ENCODE measurements at places on chromosomes 7 and 10. TPM values are rescaled to one million over a fixed set of nuclear protein-coding genes. Genes with fewer than 3 reads are reported as not detected.
A peak's percentile ranks its signal among the peaks of the same experiment; 100 is the strongest.

Gene EIF5AL1
- not detected for total RNA-seq

Gene SFMBT2
- total RNA-seq: 1.6 TPM

GRCh38 chr10:3719024-3719843 is 65.8 kb downstream of the KLF6 start:
- no peaks in the 10 kb centered on the region for H3K27me3 ChIP-seq
- peaks cover 19% of the 10 kb centered on the region for H3K4me1 ChIP-seq
- peak; percentile 88 for DNase-seq
- H3K27ac ChIP-seq: peak overlapping the region; percentile 82

GRCh38 chr10:106816318-106817085 is 348.0 kb downstream of the SORCS1 start:
- DNase-seq: no peak
- no peaks in the 10 kb centered on the region for H3K36me3 ChIP-seq
- no peaks in the 10 kb centered on the region for H3K27me3 ChIP-seq
- H3K4me1 ChIP-seq: no peaks in the 10 kb centered on the region
- H3K4me3 ChIP-seq: no peak overlapping the region

Gene GPNMB
- total RNA-seq: 18.9 TPM

GRCh38 chr10:80924063-80924952 is 386.6 kb downstream of the SH2D4B start:
- DNase-seq: peak; percentile 64
- H3K4me1 ChIP-seq: no peaks in the 10 kb centered on the region
- no peak overlapping the region for H3K27ac ChIP-seq
- H3K27me3 ChIP-seq: no peaks in the 10 kb centered on the region
- H3K4me3 ChIP-seq: no peak overlapping the region

Gene TBATA
- total RNA-seq: not detected

Gene PNLIPRP3
- not detected for total RNA-seq

Gene MRLN
- not detected for total RNA-seq

- no peaks in the 10 kb centered on the region for H3K36me3 ChIP-seq
- H3K27me3 ChIP-seq: no peaks in the 10 kb centered on the region
- H3K4me3 ChIP-seq: no peak overlapping the region
- H3K4me1 ChIP-seq: no peaks in the 10 kb centered on the region
Observed at GRCh38 chr7:44441079-44441478, 49.4 kb downstream of the NUDCD3 start.

Gene PRPS1L1
- total RNA-seq: not detected

DNA sequence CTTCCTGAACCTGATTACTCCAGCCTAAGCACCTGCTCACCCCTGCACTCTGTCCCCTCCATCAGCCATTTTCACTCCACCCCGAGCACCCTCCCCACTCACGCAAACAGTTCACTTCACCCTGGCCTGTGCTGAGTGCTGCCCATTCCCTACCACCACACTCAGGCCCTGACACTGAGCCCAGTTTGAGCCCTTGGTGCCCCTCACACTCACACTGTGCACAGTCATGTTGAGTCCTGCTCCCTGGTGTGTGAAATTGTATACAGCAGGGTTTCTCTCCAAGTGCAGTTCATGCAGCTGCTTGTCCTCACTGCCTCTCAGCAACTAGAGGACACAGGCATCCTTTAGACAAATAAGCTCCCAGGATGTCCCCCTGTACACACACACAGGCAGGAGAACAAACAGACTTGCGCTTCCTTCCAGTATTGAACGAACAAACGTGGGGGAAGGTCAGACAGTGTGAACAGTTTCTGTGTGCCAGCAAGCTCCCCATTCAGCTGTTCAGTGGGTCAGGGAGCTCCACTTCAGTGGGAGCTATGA is 6.8 kb downstream of the MYO1G start:
- no peak for DNase-seq
- H3K4me1 ChIP-seq: peaks cover 5% of the 10 kb centered on the region
- H3K4me3 ChIP-seq: no peak overlapping the region
- H3K27ac ChIP-seq: no peak overlapping the region
- H3K36me3 ChIP-seq: no peaks in the 10 kb centered on the region
- no peaks in the 10 kb centered on the region for H3K27me3 ChIP-seq

DNA sequence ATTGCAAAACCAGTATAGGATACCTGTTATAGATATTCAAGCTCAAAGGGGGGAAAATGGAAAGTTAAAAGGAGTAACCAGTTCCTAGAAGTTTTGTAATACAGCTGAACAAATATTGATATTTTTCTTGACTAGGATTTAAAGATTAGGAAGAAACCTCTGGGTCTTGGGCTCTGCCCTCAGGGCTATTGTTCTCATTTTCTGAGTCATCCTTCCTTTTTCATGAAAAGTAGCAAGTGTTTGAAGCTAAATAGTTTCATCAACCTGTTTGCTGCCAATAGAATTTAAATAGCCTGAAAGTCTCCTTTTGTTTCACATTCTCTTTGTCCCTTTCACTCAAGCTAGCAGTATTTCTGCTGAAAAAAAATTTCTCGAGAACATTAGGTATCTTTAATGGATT is 1061.1 kb upstream of the GHITM start:
- no peak overlapping the region for H3K4me3 ChIP-seq
- no peaks in the 10 kb centered on the region for H3K4me1 ChIP-seq
- no peak overlapping the region for H3K27ac ChIP-seq
- H3K36me3 ChIP-seq: no peaks in the 10 kb centered on the region
- H3K27me3 ChIP-seq: no peaks in the 10 kb centered on the region

- no peak overlapping the region for H3K27ac ChIP-seq
- H3K27me3 ChIP-seq: no peaks in the 10 kb centered on the region
- H3K4me1 ChIP-seq: peaks cover 5% of the 10 kb centered on the region
- H3K36me3 ChIP-seq: no peaks in the 10 kb centered on the region
Observed at GRCh38 chr7:147400925-147401324, 1189.6 kb upstream of the C7orf33 start.

- H3K27ac ChIP-seq: no peak overlapping the region
- peaks cover 8% of the 10 kb centered on the region for H3K4me1 ChIP-seq
- H3K27me3 ChIP-seq: no peaks in the 10 kb centered on the region
- H3K4me3 ChIP-seq: no peak overlapping the region
- H3K36me3 ChIP-seq: no peaks in the 10 kb centered on the region
- DNase-seq: no peak
Observed at GRCh38 chr10:104123397-104123796, 1.4 kb downstream of the SFR1 start.

- peak overlapping the region; percentile 77 for H3K27ac ChIP-seq
- peak overlapping the region; percentile 5 for H3K4me3 ChIP-seq
- no peaks in the 10 kb centered on the region for H3K27me3 ChIP-seq
- peaks cover 29% of the 10 kb centered on the region for H3K4me1 ChIP-seq
- H3K36me3 ChIP-seq: no peaks in the 10 kb centered on the region
Observed at GRCh38 chr10:61896854-61897661, 4.4 kb upstream of the ARID5B start.

DNA sequence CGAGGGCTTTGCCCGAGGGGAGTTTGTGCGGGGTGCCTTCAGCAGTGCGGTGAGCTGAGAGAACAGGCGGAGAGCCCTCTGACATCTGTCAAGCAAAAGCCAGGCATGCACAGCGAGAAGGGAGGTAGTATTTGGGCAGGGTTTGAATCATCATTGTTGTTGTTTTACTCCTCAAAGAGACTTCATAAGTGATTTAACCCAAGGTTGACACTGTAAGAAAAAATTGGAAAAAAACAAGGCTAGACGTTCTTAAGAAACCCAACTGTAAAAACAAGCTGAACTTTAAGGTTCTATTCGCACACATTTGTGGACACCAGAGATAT is 1.3 kb downstream of the ADAM22 start:
- H3K27ac ChIP-seq: no peak overlapping the region
- no peak for DNase-seq
- no peaks in the 10 kb centered on the region for H3K36me3 ChIP-seq
- no peak overlapping the region for H3K4me3 ChIP-seq
- no peaks in the 10 kb centered on the region for H3K27me3 ChIP-seq
- peaks cover 11% of the 10 kb centered on the region for H3K4me1 ChIP-seq

DNA sequence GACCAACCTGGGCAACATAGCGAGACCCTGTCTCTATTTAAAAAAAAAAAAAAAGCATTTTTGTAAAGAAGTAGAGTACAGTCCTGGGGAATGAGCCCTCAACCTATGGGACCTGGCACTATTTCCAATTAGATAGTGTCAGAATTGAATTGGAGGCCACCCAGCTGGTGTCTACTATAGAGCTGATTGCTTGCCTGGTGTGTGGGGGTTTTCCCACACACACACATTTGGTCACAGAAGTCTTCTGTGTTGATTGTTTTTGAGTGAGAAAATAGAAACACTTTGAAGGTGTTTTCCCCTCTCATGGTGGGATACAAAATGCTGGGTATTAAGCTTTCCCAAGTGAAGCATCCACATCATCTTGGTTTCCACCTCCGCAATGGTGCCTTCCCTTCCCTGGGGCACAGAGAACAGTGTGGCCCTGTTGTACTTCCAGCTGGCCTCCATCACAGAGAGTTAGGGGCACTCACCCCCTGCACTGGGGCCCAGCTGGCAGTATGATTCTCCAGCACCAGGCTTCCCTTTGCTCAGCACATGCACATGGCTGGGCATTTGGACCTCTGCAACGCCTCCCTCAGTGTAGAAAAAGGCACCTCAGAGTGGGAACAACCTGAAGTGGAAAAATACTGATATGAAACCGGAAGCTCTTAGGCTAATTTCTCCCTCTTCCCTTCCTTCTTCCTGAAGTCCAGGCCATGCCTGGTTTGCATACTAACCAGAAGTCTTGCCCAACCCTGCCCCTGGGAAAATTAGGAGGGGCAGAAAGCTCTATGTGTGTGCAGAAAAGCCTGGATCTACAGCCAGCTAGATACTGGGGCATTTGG is 10.7 kb upstream of the NFKB2 start:
- no peak overlapping the region for H3K27ac ChIP-seq
- peaks cover 12% of the 10 kb centered on the region for H3K36me3 ChIP-seq
- H3K27me3 ChIP-seq: no peaks in the 10 kb centered on the region

Gene WNT8B
- total RNA-seq: not detected

Gene GNGT1
- total RNA-seq: not detected

Gene FGFR2
- total RNA-seq: 78.1 TPM

DNA sequence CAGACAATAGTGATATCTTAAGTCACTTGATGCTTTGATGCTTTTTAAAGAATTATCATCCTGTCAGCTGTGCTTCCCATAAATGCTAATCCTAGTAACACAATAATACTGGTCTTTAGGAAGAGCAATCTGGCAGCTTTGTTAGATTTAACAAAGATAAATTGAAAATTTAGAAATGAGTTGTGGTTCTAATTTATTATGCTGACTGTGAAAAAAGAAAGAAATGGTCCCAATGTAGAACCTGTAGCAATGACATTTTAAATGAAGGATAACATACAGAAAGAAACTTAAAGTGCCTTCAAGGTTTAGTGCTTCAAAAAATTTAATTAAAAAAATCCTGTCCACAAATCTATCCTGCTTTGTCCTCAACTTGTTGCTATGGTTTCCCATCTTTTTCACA is 81.6 kb upstream of the HGF start:
- H3K27me3 ChIP-seq: no peaks in the 10 kb centered on the region
- H3K4me1 ChIP-seq: no peaks in the 10 kb centered on the region
- no peak overlapping the region for H3K27ac ChIP-seq

- no peak overlapping the region for H3K4me3 ChIP-seq
- no peak for DNase-seq
- no peak overlapping the region for H3K27ac ChIP-seq
- H3K4me1 ChIP-seq: no peaks in the 10 kb centered on the region
- H3K36me3 ChIP-seq: no peaks in the 10 kb centered on the region
Observed at GRCh38 chr10:122740640-122741039, 41.0 kb upstream of the C10orf120 start.

Gene TUBAL3
- not detected for total RNA-seq

GRCh38 chr10:13956826-13957225 is 370.1 kb downstream of the PRPF18 start:
- no peak overlapping the region for H3K27ac ChIP-seq
- DNase-seq: peak; percentile 50
- no peaks in the 10 kb centered on the region for H3K27me3 ChIP-seq
- no peaks in the 10 kb centered on the region for H3K36me3 ChIP-seq
- H3K4me1 ChIP-seq: no peaks in the 10 kb centered on the region
- H3K4me3 ChIP-seq: no peak overlapping the region

Gene OR2A12
- not detected for total RNA-seq

- H3K27me3 ChIP-seq: no peaks in the 10 kb centered on the region
- H3K27ac ChIP-seq: no peak overlapping the region
- no peak for DNase-seq
- H3K36me3 ChIP-seq: no peaks in the 10 kb centered on the region
- H3K4me1 ChIP-seq: no peaks in the 10 kb centered on the region
Observed at GRCh38 chr7:110898516-110898915, 192.4 kb upstream of the LRRN3 start.

Gene VWC2
- not detected for total RNA-seq

Gene CTAGE8
- total RNA-seq: 3.4 TPM

- no peaks in the 10 kb centered on the region for H3K4me1 ChIP-seq
- H3K36me3 ChIP-seq: no peaks in the 10 kb centered on the region
- H3K4me3 ChIP-seq: no peak overlapping the region
- H3K27me3 ChIP-seq: no peaks in the 10 kb centered on the region
Observed at GRCh38 chr10:90917968-90918318, 2.9 kb downstream of the ANKRD1 start.

DNA sequence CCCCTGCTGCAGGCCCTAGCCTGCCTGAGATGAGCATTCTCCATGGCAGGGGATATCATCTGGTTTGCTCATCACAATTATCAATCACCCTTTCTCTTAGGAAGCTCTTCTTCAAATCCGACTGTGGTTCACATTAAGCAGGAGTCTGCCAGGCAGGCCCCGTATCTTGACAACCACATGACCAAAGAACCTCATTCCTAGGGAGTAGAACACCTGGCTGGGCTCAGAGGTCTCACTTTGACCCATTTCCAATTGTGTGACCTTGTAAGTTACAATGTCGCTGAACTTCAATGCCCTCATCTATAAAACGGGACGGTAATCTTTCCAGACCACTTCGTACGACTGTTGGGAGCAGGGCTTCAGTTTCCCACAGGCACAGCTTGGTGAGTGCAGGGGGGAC is 156.4 kb upstream of the PCBD1 start:
- no peaks in the 10 kb centered on the region for H3K36me3 ChIP-seq
- H3K27me3 ChIP-seq: no peaks in the 10 kb centered on the region
- peaks cover 16% of the 10 kb centered on the region for H3K4me1 ChIP-seq
- no peak overlapping the region for H3K4me3 ChIP-seq
- H3K27ac ChIP-seq: no peak overlapping the region

Gene SH2D4B
- 0.33 TPM for total RNA-seq

GRCh38 chr7:93176992-93177580 is 28.9 kb upstream of the SAMD9L start:
- no peak for DNase-seq
- no peaks in the 10 kb centered on the region for H3K36me3 ChIP-seq

- H3K27me3 ChIP-seq: no peaks in the 10 kb centered on the region
- no peaks in the 10 kb centered on the region for H3K36me3 ChIP-seq
- DNase-seq: no peak
- no peak overlapping the region for H3K27ac ChIP-seq
- H3K4me3 ChIP-seq: no peak overlapping the region
Observed at GRCh38 chr10:132345345-132345744, 13.4 kb downstream of the LRRC27 start.

Gene ANXA11
- 71.9 TPM for total RNA-seq

DNA sequence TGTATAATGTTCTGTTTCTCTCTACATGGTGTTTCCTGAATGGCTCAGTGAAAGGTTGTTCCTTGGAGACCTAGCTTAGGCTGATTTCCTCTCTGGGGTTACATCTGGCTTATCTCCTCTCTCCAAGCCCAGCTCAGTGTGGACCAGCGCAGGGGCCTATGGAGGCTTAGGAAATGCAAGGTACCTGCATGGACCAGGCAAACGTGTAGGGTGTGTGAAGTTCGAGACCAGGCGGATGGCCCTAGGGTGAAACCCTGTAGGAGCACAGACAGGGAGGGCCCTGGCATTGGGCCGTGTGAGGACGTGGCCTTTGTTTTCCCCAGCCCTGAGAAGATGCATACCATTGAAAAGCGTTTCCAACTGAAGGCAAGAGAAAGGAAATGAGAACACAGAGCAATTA is 59.0 kb downstream of the DOCK1 start:
- H3K4me1 ChIP-seq: peaks cover 3% of the 10 kb centered on the region
- H3K36me3 ChIP-seq: no peaks in the 10 kb centered on the region
- no peak for DNase-seq
- no peak overlapping the region for H3K4me3 ChIP-seq
- no peak overlapping the region for H3K27ac ChIP-seq
- no peaks in the 10 kb centered on the region for H3K27me3 ChIP-seq

Gene TMEM168
- 15.8 TPM for total RNA-seq

Gene BBIP1
- 2.0 TPM for total RNA-seq

Data from body of pancreas (tissue), 4 donors.